ENCODE measurements at places on chromosomes 4 and X.
A peak's percentile ranks its signal among the peaks of the same experiment; 100 is the strongest.

DNA sequence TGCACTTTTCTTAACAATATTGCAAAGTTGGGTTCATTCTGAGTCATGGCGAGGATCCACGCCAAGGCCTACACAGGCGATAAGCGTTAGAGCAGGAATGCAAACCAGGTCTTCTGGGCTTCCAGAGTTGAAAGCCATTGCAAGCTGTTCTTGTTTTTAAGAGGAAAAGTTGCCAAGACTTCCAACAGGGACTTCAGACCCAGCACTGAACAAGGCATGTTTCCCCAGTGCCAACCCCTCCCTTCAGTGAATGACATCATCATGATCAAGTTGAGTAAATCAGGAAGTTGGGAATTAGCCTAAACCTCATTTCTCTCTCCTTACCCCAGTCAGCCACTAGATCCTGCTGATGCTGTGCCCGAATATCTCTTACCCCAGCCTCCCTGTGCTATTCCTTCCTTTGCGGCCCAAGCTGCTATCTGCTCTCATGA lies 355.1 kb downstream of the HS3ST1 start:
- no peak for DNase-seq

DNA sequence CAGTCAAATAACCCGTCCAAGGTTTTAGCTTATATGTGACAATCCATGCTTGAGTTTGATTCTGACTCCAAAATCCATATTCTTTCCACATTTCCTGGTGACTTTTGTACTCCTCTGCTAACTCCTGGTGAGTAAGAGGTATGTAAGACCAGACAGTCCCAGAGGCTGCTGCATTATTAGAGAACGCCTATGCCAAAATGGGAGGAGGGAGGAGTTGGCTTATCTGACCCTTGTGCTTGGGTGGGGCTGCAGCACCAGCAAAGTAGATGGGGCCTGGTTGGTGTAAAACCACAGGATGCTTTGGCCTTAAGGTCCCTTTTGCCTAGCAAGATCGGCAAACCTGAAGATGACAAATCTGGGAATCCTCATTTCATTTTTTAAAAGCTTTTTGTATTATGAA lies 9.1 kb upstream of the RNF212 start:
- DNase-seq = no peak

- no peak for DNase-seq
Observed at GRCh38 chrX:19204636-19205035, 82.4 kb upstream of the ADGRG2 start.

DNA sequence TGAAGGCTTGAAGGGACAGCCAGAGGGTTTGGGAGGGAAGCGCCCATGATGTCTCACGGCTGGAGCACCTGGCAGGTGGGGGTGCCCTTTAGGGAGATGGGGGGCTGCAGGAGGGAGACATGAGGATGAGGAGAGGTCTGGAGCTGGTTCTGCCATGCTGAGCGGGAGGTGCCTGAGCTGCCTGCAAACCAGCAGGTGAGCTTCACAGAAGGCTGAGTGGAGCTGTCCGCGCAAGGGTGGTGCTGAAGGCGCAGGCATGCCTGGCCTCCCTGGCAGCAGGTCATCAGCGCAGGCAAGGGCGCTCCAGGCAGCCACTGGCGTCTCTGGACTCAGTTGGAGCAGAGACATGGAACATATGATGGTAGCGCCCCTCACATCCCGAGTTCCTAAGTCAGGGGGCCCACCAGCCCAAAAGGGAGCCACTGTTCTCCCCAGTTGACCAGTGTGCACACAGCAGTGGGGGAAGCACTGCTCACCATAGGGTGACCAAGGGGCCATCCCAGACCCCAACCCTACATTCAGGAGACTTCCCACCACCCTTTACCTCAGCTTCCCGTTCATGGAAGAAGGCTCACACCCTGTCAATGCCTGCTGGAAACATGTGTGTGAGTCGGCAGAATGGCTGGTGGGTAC lies 25.8 kb downstream of the ADRA2C start:
- peak; percentile 39 for DNase-seq

GRCh38 chr4:14853176-14853943 lies 148.9 kb upstream of the CPEB2 start:
- no peak for DNase-seq

DNA sequence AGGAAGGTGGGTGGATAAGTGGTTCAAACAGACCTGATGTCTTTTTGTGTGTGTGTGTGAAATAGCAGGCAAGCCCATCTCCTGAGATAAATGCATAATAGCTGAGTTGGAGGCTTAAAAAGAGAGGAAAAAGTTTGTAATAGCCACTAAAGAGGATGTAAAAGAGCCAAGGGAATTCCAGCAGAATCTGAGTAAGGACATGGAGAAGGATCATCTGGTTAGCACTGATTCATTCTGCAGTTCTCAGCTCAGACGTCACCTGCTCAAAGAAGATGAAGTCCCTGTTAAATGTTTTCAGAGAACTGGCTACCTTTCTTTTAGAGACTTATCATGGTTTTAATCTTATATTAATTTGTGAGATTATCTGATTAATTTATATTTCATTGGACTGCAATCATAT lies 21.0 kb upstream of the IL13RA2 start:
- DNase-seq = no peak

DNA sequence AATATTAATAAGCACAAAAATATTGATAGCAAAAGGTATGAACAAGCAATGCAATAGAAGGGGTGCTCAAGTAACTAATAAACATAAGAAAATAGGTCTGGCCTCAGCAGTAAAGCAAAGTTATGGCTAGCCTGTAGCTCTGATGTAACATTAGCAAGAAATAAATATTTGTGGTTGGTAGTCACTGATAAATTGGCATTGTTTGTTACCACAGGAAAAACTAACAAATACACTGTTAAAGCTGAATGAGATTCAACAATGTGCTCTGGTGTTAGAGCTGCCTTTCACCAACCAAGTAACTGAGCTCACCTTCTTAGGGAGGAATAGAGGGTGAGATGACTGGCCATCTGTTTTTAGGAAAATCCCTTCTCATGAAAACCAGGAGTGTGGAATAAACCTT lies 71.4 kb downstream of the AREG start:
- no peak for DNase-seq

GRCh38 chr4:183413234-183414200 lies 30.9 kb upstream of the CDKN2AIP start:
- no peak for DNase-seq

DNA sequence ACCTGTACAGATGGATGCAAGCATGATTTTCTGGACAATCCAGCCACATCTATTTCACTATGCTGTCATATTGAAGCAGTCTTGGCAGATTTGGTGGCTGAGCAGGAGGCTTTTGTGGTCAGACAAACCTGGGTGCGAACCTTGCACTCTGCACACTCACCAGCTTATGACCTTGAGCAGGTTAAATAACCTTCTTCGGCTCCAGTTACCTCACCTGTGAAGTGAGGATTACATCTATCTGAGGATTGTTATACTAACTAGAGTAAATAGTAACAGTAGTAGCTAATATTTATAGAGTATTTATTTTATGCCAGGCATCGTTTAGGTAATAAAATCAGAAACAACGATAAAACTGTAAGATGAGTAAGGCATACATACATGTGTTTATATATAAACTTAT lies 150.0 kb downstream of the PPP3CA start:
- no peak for DNase-seq

DNA sequence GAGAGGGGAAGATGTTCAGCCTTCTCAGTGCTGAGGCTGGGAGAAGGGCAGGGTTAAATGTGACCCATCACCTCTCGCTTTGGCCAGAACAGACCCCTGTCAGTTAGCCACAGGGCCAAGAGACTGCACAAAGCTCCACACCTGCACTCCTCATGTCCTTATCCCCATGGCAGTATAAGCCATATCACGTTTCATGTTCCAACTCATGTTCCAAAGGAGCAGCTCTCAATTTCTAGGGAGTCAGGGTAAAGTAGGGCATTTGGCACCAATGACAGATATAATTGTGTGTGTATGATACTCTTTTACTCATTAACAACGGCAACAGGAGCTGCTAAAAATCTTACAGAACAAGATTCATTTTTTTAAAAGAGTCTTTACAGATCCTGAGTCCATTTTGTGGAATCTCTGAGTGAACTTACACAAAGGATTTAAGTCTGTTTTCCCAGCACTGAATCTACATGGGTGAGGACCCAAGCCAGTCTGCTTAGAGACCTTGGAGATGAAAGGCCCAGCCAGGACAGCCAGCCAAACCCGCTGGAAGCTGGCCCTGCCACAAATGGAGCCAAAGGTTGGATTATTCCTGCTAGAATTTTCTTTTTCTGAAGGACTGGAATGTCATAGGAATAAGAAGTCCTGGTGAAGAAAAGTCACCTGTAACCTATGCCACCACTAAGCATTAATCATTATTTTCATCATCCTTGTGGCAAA lies 129.1 kb upstream of the SMAD1 start:
- no peak for DNase-seq

DNA sequence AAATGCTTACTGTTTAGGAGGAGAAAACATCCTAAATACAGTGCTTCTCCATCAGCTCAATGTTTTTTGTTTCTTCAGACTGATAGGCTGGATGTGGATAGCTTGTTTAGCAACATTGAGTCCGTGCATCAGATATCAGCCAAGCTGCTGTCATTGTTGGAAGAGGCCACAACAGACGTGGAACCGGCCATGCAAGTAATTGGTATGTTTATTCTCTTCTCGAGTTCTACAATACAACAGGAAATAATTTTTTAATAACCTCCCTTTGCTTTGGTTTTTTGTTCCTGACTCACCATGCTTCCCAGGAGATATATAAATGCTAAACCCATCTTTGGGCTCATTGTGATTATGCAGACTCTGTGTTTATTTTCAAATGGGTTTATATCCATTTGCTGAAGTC lies 60.9 kb downstream of the ARHGEF38 start:
- no peak for DNase-seq

DNA sequence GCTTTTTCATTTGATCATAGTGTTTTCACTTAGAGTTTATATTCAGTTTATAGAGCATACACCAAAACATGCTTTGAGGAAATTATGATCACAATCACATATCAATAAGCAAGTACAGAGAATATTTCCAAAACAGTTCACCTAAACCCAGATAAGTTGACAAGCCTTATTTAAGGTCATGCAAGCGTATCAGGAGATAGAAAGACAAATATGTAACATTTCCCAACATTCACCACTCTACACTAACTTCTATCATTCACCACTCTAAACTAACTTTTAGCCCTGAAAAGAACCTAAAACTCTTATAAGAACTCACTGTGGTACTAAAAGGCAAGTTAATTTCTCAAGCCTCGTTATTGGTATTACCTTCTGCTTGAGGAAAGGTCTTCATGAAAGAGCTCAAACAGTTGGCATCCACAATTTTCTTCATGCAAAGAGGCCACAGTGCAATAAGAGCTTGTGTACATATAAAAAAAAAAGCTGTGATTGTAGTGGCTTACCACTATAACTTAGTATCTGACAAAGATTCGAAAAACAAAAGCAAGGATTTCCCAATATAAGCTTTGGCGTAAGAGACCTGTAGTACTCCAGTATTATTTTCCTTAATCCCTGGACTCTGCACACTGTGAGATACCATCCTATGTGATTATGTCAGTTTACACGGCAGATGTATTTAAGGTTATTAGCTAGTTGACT lies 903.3 kb downstream of the STIM2 start:
- DNase-seq = no peak

- DNase-seq = no peak
Observed at GRCh38 chr4:145076469-145076855, 21.5 kb downstream of the ANAPC10 start.

DNA sequence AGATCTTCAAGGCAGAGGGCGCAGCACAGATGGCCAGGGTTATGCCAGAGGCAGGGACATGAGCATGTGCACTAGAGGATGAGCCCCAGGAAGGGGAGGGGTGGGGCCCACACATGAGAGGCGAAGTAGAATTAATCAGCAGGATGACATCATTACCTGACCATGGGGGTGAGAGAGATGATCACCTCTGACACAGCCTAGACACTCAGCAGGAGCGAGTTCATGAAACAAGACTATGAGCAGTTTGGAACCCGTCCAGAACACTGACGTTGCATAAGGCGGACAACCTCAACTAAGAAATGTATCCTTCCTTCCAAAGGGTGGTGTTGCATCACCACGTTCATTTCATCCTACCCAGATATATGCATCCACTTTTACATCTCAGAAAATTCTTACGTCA lies 446.7 kb upstream of the TENM3 start:
- DNase-seq = no peak

- DNase-seq = no peak
Observed at GRCh38 chrX:132591719-132592275, 103.0 kb upstream of the MBNL3 start.

DNA sequence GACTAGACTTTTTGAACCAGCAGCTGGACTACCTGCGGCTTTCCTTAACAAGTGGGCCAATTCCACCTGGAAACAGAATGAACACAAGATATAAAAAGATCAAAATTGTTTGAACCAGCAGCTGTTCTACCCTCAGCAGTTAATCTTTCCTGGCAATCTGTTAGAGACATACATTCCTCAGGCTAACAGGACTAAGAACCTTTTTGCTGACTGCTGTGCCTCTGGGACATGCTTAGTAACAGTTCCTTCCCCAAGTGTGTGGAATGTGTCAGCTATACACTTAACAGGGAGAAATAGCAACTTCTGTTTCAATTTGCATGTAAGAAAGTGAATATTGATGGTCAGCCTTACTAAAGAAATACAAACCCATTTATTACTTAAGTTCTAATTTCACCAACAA lies 554.4 kb downstream of the ARAP2 start:
- DNase-seq = no peak

DNA sequence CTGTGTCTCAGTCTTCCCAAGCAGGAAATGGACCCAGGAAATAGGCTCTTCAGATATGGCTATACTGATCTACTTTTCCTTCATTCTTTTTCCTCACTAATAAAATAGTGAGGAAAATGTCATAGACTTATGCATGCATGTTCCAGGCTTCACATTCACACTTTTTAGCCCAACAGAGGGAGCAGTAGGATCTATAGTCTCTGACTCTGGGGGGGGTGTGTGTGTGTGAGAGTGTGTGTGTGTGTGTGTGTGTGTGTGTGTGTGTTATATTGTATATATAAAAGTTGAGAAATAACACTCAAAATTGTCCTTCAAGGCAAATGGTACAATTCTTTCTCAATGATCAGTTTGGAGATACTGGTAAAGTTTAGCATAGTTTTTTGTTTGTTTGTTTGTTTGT lies 297.2 kb upstream of the GALNT7 start:
- no peak for DNase-seq

GRCh38 chrX:114584375-114584943 lies 573 bp downstream of the HTR2C start:
- DNase-seq = peak; percentile 73

DNA sequence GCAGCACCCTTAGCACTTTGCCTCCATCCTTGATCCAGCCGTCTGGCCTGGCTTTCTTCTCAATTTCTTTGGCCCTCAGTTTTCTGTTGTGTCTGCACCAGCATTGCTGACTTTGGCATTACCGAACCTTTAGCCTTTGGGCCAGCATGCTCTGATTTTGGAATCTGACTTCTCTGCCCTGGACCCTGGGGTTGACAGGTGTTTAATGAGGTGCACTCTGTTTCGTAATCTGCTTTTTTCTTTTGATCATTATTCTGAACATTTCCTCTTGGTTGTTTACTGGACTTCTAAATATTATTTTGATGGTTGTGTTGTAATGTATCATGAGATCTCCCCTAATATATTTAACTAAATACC lies 71.5 kb upstream of the ENPP6 start:
- no peak for DNase-seq

- DNase-seq = no peak
Observed at GRCh38 chr4:172125443-172125842, 312.2 kb downstream of the GALNTL6 start.

GRCh38 chrX:57172544-57172943 lies 35.3 kb upstream of the SPIN2A start:
- DNase-seq = no peak

All from cardiac muscle cell (in vitro differentiated cells and primary cell).